ENCODE measurements at places on chromosomes 1 and 21.
A peak's percentile ranks its signal among the peaks of the same experiment; 100 is the strongest.

GRCh38 chr1:31705080-31705866, 1.5 kb upstream of the COL16A1 start:
- DNase-seq: peak; percentile 63

- DNase-seq: no peak
These were observed 467.3 kb upstream of the RGS18 start for GRCh38 chr1:191690931-191691330.

GRCh38 chr1:170932236-170932635, 3.1 kb upstream of the MROH9 start:
- DNase-seq: no peak

GRCh38 chr1:218377143-218377660, 32.1 kb downstream of the TGFB2 start:
- DNase-seq: peak; percentile 56

DNA sequence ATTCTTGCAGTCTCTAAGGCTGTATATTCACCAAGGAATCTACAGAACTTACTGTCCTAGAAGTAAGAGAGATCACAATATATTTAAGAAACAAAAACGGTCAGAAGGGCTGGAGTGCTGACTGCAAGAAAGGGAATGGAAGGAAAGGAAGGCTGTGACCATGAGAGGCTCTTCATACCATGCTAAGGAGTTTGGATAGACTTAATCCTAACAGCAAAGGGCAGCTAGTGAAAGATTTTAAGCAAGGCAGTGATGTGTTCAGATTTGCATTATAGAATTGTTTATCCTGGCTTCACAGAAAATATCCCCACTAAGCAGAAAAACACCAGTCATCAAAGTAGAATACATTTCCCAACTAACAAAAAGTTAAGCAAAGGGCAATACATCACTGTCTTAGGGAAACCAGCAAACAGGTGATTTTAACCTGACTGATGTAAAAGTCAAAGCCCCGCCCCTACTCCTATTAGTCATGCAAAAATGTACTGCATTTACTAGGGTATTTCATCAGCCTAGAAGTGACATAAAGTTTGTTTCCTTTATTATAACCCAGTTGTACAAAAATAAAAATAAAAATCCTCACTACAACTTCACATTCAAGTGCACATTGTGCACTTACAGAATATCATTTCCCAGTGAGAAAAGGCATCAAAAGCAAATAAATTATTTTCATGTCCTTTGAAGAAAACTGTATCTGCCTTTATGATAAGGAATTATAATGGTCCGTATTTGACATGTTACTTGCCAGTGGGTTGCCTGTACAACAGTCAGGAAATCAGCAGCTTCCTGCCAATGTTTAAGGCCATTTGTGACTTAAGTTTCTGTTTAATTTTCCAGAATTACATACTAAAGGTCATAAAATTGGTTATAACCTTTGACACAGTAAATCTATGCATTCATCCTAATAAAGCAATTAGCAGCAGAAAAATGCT, 17.2 kb downstream of the JAK1 start:
- no peak for DNase-seq

DNA sequence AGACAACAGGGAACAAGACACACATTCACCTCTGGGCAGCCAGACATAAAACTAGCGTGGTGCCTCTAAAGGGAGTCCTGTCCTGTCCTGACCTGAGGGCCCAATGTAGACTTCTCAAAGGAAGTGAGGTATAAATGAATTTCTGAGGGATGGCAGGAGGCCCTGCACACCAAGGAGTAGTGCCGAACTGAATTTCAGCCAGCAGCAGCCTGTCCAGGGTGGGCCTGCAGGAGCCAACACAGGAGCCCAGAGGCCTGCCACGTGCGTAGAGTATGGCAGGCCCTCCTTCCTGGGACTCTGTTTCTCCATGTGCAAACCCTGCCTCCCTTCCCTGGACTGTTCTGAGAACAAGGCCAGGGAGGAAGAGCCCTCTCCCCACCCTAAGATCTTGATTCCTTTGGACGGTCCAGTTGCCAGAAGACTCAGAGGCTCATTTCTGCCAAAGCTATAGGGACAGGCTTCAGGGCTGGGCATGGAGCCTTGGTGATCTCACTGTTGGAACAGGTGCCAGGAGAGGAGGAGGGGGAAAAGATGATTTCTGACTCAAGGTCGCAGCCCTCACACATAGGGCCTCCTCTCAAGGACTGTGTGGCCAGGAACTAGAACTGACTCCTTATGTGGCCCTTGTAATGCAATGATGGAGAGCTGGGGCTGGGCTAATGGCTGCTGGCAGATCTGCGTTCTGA, 1.8 kb upstream of the FABP3 start:
- no peak for DNase-seq

DNA sequence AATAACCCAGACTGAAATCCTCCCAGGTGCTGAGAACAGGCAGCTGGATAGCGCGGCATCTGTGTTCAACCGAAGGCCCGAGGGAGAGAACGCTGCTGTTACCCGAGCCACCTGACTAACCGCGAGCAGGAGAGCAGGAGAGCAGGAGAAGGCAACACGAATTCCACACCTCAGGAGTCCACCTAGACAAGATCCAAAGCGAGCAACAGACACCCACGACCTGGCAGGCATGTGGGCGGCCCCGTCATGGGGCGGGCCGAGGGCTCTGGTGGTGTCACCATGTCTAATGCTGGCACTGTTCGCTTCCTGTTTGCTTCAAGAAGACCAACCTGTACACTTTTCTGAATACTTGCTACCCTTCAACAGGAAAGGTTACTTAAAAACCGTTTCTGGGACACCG, 20.9 kb upstream of the SPATC1L start:
- no peak for DNase-seq

DNA sequence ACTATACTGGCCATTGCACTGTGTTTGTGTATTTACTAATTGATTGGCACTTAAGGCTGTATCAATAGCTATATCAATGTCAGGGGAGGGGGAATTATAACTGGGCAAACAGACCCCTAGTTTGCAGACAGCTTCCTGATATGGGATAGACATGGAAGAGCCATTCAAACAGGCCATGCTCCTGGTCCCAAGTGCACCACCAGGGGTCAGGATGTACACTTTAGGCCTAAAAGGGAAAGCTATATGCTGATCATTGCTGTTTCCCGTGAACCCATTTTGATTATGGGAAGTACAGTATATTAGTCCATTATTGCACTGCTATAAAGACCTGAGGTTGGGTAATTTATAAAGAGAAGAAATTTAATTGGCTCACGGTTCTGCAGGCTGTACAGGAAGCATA, 124.9 kb upstream of the BACE2 start:
- DNase-seq: no peak

- peak; percentile 48 for DNase-seq
These were observed 89.4 kb downstream of the DTL start for GRCh38 chr1:212124690-212125582.

DNA sequence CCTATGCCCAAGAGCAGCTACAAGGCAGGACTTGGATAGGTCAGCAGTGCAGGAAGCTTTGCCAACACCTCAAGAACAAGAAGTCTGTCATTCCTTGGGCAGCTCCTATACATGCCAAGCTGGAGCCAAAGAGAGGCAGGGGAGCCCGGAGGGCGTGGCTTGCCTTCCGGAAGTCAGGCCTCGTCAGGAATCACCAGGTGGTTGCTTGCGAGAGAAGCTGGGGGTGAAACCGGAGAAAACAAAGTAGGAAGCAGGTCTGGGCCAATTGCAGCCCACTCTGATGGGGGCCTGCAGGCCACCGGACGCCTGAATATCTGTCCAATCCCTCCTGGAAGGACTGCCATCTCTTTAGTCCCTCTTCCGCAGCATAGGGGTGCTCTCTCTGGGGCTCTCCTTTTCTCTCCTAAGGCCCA, 794 bp upstream of the FAM76A start:
- DNase-seq: peak; percentile 22

- no peak for DNase-seq
These were observed 18.8 kb downstream of the INKA2 start for GRCh38 chr1:111720274-111720976.

GRCh38 chr1:241266121-241266520, 90.9 kb downstream of the RGS7 start:
- DNase-seq: no peak

DNA sequence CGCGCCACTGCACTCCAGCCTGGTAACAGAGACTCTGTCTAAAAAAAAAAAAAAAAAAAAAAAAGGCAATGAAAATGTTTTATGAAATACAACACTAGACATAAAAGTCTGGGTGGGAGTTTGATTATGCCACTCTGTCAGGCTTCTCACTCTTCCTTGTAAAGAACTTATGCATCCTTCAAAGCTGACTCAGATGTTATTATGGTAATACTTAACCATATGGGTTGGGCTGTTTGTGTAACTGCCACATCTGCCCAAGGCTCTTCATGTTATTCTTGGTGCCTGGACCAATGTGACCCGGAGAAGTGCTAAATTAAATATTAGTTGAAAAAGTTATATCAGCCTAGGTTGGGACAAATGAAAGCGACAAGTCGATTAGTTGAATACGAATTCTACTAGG, 23.8 kb downstream of the FAM89A start:
- DNase-seq: no peak

DNA sequence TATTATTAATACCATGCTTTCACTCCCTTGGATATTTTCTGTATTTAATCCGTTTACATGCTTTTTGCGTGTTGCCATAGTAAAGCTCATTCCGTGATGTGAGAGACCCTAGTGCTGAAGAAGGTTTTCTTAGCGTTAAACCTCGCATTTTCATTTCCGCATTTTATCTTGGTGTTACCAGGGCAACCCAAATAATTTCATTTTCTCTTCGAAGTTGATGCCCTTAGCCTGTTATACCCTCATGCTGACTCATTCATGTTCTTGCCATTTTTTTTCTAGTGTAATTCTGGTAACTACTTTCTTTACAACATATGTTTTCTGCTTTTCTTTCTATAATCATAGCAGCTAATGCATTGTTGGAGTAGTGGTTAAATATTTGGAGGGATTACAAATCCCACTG, 37.2 kb downstream of the LRRC8C start:
- no peak for DNase-seq

- no peak for DNase-seq
These were observed 55.0 kb upstream of the PTGFRN start for GRCh38 chr1:116854716-116855115.

GRCh38 chr1:209229494-209230061, 353.9 kb upstream of the CAMK1G start:
- no peak for DNase-seq

- no peak for DNase-seq
These were observed 42.3 kb downstream of the TCEANC2 start for GRCh38 chr1:54095546-54096226.

GRCh38 chr1:243281672-243282071, 25.8 kb downstream of the SDCCAG8 start:
- no peak for DNase-seq

DNA sequence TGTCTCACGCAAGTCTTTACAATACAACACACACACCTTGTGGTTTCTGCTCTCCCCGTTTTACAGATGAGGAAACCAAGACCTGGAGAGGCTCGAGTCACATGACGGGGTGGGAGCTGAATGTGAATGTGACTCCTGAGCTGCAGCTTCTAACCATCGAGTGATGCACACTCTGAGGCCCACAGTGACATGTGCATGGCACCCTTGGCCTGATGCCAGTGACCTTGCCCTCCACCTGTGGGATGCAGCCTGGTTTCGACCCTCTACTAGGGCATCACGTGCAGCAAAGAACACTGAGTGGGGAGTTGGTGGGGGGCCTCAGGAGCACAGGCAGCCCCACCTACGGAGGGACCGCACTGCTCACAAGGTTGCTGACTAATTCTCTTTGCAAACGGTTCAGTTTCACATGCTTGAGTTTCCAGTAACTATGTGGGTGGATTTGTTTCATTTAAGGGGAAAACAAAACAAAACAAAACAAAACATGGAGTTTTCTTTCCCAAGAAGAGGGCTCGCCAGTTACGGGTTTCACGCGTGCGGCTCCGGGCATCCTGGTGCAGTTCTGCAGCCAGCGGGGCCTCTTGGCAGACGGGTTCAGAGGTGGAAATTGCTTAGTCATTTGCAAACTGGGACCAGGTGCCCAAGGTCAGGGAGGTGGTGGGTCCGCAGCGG, 22.9 kb downstream of the SPSB1 start:
- peak; percentile 48 for DNase-seq
